ENCODE measurements at places on chromosomes 2 and 18.

GRCh38 chr2:32622570-32623310 is 5.1 kb upstream of the TTC27 start:
- peaks cover 30% of the 10 kb centered on the region for H3K4me1 ChIP-seq
- no peak overlapping the region for H3K4me3 ChIP-seq
- H3K27ac ChIP-seq, result no peak overlapping the region
- H3K27me3 ChIP-seq, result peaks cover 2% of the 10 kb centered on the region

DNA sequence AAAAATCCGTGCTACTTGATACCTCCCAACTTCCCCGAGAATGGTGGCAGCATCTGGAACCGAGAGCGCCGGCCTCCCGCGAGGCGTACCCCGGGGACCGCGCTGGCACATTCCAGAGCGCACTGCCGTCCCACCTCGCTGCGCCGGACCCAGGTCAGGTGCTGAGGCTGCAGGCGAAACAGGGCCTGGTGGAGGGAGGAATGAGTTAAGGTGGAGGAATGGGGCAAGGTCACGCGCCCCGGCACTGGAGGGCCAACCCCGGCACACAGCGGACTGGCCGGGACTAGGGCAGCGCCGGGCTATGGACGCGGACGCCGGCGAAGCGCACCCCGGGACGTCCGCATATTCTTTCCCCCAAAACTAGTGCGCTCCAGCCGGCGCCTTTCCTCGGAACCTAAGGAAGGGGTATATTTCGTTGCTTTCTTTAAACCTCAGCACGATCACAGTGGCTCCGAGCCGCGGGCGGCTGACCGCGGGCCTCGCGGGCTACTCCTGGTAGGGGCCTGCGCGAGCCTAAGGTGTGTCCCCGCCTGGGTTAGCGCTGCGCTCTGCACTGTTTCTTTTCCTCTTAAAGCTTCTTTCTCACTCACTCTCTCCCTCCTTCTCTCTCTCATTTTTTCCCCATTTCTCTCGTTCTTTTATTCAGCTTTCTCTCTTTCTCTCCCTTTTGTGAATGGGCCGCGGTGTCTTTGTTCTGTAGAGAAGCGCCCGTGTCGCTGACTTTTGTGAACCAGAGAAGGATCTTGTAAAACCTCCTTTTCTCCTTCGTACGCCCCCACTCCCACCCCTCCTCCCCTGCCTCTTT is 2.1 kb upstream of the OTX1 start:
- peaks cover 51% of the 10 kb centered on the region for H3K27me3 ChIP-seq
- peaks cover 52% of the 10 kb centered on the region for H3K4me1 ChIP-seq
- DNase-seq, result peak; percentile 32
- peaks cover 14% of the 10 kb centered on the region for H3K36me3 ChIP-seq
- no peak overlapping the region for H3K27ac ChIP-seq

DNA sequence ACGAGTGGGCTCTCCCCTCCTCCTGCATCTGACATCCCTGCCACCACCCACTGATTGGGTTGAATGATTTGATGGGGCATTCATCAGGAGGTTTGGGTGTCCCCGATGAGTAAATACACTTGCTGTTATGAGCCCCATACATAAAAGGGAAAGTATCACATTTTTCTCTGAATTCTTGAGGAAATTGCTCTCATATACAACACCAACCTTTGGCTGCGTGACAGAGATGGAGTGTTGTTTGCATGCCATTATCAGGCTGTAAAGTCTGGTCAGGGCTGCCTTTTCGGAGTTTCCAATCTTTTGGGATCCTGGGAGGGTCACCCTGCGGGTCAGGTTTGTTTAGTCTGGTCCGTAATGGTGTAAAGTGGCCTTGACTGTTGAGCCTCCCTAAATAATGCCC is 227.9 kb upstream of the SPRED2 start:
- H3K27ac ChIP-seq, result no peak overlapping the region
- H3K36me3 ChIP-seq, result no peaks in the 10 kb centered on the region
- H3K4me3 ChIP-seq, result no peak overlapping the region
- no peak for DNase-seq
- no peaks in the 10 kb centered on the region for H3K4me1 ChIP-seq
- no peaks in the 10 kb centered on the region for H3K27me3 ChIP-seq

GRCh38 chr2:234975611-234976010 is 23.8 kb downstream of the SH3BP4 start:
- H3K27ac ChIP-seq, result no peak overlapping the region
- peaks cover 13% of the 10 kb centered on the region for H3K36me3 ChIP-seq
- peaks cover 2% of the 10 kb centered on the region for H3K27me3 ChIP-seq
- no peak for DNase-seq

DNA sequence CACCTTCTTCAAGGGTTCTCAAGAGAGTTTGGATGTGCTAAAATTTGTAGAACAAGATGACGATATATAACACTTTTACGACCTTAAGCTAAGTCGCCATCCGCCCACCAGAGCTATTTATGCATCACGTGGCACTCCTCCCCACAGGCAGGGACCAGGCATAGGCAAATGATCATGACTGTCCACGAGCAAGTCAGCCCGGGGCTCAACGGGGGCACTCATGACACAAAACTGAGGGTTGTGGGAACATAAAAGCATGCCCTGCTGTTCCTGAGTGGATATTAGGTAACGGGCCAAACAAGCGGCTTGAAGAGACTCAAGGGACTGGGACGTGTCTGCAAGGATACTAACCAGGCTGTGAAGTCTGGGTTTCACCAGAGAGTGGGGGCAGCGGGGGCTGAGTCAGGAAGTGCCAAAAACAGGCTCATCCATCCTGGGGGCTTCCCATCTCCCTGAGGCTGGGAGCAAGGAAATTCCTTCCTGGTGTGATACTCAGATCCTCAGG is 58.1 kb downstream of the FAM178B start:
- H3K4me3 ChIP-seq, result no peak overlapping the region
- no peaks in the 10 kb centered on the region for H3K36me3 ChIP-seq
- no peak overlapping the region for H3K27ac ChIP-seq
- H3K27me3 ChIP-seq, result peaks cover 11% of the 10 kb centered on the region
- H3K4me1 ChIP-seq, result peaks cover 5% of the 10 kb centered on the region

DNA sequence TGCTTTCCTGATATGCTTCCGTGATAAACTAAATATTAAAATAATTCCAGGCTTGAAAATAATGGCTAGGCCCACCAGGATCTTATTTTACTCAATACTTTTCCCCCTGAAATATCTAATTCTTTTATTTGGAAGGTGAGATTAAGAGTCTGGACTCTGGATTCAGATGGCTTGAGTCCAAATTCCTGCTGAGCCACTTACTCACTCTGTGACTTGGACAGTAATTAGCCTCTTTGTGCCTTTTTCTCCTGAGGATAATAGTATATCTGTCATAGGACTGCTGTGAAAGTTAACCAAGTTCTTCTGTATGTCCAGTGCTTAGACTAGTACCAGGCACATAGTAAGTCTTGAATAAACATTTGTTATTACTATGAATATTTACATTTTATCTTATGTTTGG is 127.3 kb upstream of the ERBB4 start:
- no peaks in the 10 kb centered on the region for H3K36me3 ChIP-seq
- DNase-seq, result no peak
- H3K27me3 ChIP-seq, result no peaks in the 10 kb centered on the region
- no peak overlapping the region for H3K4me3 ChIP-seq
- no peak overlapping the region for H3K27ac ChIP-seq

- no peak for DNase-seq
- H3K4me1 ChIP-seq, result no peaks in the 10 kb centered on the region
- H3K27me3 ChIP-seq, result no peaks in the 10 kb centered on the region
- H3K36me3 ChIP-seq, result no peaks in the 10 kb centered on the region
- H3K4me3 ChIP-seq, result no peak overlapping the region
Measured at GRCh38 chr2:149994057-149994728, 406.6 kb upstream of the MMADHC start.

DNA sequence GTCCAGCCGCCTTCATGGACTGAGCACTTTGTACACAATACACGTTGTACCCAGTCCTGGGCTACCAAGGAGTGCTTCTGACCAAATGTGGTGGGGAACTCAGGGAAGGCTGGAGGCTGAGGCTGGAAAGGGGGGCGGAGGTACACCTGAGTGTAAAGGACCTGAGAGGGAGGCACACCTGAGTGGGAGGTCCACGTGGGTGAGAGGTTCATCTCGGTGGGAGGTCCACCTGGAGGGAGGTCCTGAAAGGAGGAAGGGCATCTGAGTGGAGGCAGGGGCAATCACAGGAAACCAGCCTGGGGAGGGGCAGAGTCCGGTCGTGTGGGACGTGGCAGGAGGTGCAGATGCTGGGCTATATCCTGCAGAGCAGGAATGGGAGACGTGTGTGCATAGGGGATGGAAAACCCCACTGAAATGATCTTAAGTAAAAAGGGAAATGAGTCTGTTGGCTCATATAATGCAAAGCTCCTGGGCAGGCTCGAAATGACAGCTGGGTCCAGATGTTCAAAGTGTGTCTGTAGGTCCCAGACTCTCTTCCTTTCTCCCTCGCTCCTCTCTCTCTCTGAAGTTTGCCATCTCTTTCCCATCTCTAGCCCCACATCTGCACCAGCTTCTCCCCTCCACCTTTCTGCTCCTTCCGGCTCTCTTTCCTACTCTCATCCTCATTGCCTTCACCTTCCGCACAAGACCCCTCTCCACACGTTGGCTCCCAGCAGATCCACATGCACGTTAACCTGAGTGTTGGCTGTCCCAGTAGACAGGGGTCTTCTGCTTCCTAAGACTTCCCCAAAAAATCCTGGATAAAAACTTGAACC is 137.7 kb downstream of the PXDN start:
- peaks cover 4% of the 10 kb centered on the region for H3K36me3 ChIP-seq
- H3K27me3 ChIP-seq, result no peaks in the 10 kb centered on the region
- peaks cover 20% of the 10 kb centered on the region for H3K4me1 ChIP-seq
- H3K27ac ChIP-seq, result no peak overlapping the region
- no peak overlapping the region for H3K4me3 ChIP-seq

DNA sequence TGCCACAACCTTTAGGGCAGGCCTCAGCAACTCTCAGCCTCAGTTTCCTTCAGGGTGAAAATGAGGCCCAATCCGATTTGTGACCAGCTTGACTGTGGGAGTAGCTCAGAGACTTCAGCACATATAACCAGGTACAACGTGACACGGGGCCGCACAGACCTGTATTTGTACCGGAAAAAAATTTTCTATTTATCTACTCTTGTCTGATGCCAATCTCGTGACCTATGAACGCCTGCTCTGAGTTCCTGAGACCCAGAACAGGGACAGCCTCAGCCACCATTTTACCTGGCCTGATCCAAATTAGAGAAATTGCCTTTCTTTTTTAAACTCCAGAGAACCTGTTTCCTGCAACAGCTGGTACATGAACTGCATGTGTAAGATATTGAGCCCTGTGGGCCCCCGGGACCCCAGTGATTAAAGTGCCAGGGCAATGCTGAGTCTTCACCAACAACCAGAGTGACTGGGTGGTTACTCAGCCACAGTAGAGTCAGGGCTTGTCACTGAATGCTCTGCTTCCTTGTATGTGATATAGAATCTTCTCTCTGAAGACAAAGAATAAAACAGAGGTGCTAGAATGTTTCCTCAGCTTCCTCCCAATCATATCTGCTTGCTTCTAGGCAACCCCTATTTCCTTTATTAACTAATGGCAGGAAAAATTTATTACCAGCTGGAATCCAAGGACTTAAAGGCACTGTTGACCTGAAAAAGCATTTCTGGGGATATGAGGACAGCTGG is 47.8 kb upstream of the FZD7 start:
- H3K36me3 ChIP-seq, result no peaks in the 10 kb centered on the region
- no peak overlapping the region for H3K4me3 ChIP-seq
- DNase-seq, result no peak
- no peak overlapping the region for H3K27ac ChIP-seq

- no peaks in the 10 kb centered on the region for H3K27me3 ChIP-seq
- H3K27ac ChIP-seq, result no peak overlapping the region
- H3K4me1 ChIP-seq, result peaks cover 28% of the 10 kb centered on the region
Measured at GRCh38 chr2:156470975-156471583, 34.9 kb downstream of the GPD2 start.
